Amniotic epithelial cell (primary cell): ENCODE measurements at places on chromosomes 6 and 20.

DNA sequence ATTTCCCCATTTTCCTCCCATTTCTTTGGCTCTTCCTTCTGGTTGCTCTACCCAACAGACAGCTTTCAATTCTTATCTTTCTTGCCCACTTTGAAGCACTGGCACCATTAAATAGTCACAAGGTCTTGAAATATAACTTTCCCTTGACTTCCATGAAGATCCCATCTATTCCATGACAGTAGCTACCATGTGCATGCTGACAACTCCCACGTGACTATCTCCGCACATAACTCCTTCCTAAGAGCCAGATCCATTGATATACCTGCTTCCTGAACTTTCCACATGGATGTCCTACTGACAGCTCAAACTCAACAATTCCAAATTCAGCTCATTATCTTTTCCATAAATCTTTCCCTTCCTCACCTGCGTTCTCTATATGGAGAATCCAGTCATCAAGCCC, 101.4 kb downstream of the RIN2 start:
- DNase-seq: no peak

DNA sequence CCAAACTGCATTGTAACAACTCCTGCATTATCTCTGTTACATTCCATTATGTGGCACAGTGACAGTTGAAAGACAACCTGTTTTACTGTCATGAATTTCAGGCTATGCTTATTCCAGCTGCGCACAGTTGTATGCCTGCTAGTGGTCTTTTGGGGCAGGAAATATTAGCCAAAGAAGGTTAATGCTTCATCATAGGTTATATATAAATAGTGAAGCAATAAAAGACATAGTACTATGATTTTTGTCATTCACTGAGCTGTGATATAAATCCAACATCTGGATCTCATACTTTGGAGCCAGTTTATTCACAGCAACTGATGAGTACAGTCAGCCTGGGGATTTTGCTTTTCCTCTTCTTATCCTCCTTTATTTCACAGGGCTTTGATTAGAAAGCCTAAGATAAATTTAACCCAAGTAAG, 55.6 kb downstream of the FILIP1 start:
- DNase-seq: no peak

DNA sequence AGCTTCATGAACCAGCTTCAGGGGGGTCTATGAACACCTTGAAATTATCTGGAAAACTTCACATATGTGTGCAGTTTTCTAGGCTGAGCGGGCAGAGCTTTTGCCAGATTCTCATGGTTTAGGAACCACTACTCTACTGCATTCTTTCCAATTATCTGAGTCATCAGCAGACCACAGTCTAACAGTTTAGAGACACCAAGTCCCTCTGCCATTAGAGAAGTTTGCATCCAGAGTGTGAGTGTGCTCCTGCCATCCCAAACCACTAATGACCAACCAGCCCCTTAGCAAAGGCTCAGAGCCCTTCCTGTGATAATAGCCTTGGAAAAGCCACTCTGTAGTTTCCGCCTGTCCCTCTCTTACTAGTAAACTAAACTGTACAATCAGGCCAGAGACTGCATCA, 96.8 kb downstream of the PHACTR1 start:
- no peak for DNase-seq

DNA sequence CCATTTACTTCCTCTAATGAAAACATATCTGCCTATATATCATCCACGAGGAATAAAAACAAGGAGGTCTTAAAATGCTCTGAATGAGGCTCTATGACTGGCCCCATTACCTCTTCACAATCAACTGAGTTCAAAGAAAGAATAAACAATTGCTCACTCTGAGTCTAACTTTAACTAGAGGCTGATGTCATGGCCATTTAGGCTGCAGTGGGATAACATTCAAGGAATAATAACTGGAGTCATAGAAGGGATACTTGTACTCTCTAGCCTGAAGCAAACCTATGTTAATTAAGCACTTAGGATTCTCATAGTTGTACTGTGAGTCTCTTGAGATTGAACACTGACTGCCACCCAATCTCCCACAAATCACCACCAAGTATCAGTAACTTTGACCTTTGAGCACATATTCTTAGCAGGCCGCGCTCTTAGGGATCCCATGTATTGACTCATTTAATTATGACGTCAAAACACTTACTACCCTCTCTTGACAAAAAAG, 70.2 kb downstream of the PERP start:
- DNase-seq: no peak

DNA sequence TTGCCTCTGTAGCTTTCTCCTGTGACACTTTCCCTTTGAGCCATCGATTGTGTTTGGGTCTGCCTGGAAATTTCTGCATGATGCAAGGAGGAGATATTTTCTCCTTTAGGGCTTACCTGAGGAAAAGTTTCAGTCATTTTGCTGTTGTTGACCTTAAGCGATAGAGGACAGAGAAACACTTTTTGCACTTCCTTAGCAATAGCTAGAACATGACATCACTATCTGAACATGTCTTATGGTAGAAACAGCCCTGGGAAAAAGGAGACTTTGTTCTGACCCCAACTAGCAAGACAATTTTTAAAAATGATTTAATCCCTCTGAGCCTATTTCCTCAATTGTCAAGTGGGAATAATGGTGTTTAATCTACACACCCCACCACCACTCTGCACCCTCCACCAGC, 9.7 kb upstream of the FILIP1 start:
- no peak for DNase-seq

GRCh38 chr20:10447028-10447427, 11.9 kb downstream of the SLX4IP start:
- peak; percentile 75 for DNase-seq

DNA sequence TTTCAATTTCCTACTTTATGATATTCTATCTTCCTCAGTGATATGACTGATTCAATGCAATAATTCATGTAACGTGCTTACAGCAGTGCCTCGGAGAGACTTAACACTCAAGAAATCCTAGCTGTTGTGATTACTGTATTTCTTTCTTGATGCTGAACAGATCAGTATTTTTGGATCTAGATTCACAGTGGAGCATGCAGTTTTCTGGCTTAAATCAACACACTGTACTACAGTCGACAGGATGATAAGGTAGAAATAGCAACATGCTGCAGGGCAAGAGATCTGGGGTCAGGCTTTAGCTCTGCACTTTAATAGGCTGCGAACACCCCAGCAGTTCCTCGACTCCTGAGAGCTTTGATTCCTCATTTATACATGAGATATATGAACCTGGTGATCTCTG, 161.0 kb downstream of the AIG1 start:
- DNase-seq: no peak

- peak; percentile 96 for DNase-seq
These were observed 62.9 kb downstream of the MRPL14 start for GRCh38 chr6:44064089-44064947.

DNA sequence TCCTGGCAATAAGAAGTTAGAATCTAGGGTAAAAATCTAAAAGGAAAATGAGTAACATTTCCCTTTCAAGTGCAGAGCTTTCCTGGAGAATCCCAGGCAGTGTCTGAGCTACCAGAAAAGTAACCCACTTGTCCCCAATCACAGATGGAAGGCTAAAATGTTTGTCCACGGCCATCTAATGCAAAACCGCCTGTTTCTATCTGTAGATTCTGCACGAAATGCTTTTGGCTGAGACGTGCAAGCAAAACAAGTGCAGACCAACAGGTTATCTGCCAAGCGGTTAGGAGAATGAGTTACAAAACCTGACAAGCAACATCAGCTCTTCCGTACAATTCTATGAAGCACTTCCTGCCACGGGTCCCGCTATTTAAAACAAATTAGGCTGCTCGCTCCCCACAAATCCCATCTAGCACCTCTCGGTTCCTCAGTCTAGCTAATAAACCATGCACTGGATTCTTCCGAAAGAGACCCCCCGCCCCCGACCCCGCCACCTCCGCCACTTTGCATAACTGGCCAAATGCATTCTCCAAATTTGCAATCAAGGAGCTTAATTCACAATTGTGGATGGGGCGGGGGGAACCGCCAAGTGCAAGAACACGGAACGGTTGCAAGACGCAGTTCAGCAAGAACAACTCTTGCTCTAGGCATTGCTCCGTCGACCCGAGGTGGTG, 1.4 kb downstream of the ELOVL5 start:
- DNase-seq: peak; percentile 63

DNA sequence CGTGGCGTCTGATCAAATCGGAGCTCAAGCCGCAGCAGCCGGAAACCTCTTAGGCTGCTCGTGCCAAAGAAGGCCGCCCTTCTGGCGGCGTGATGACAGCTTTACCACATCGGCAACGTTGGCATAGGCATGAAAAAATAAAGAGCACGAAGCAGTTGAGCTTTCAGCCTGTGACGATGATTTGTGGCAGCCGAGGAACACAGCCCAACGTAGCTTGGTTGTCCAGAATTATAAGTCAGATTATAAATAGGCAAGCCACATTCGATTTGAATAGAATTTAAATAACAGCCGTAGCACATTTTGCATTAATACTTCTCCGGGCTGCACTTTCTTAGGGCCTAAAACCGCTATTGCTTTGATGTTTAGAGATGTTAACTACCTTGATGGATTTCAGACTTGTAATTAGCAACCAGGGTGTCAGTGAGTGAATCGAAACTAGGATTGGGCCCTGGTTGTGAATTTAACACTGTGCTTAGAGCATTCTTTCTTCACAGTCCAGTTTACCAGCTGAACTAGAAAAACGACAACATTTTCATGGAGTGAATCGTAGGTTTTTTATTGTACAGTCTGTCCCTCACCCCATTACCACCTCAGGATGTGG, 864 bp upstream of the BCLAF1 start:
- peak; percentile 86 for DNase-seq

GRCh38 chr6:123430970-123431369, 205.8 kb downstream of the TRDN start:
- DNase-seq: no peak

- peak; percentile 34 for DNase-seq
These were observed 61.4 kb downstream of the PDSS2 start for GRCh38 chr6:107398001-107398400.

DNA sequence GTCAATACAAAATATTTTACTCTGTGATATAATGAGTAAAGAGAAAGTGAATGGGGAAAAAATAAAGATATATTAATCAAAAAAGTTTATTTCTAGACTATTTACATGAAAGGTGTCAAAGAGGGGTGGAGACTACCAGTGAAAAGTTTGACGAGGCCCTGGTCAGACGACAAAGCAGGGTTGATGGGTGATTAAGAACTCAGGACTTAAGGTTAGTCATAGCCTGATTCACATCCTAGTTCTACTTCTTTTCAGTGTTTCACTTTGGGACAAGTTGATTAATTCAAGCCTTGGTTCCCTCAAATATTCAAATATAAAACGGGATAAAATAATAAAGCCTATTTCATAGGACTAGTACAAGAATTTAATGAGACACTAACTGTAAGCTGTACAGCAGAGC, 178.2 kb upstream of the HS3ST5 start:
- no peak for DNase-seq

- DNase-seq: no peak
These were observed 2.4 kb upstream of the PPP1R14C start for GRCh38 chr6:150140236-150140969.

GRCh38 chr6:139436200-139436956, 61.9 kb upstream of the CITED2 start:
- peak; percentile 32 for DNase-seq

GRCh38 chr6:13624871-13625288, 9.7 kb downstream of the NOL7 start:
- DNase-seq: peak; percentile 47

DNA sequence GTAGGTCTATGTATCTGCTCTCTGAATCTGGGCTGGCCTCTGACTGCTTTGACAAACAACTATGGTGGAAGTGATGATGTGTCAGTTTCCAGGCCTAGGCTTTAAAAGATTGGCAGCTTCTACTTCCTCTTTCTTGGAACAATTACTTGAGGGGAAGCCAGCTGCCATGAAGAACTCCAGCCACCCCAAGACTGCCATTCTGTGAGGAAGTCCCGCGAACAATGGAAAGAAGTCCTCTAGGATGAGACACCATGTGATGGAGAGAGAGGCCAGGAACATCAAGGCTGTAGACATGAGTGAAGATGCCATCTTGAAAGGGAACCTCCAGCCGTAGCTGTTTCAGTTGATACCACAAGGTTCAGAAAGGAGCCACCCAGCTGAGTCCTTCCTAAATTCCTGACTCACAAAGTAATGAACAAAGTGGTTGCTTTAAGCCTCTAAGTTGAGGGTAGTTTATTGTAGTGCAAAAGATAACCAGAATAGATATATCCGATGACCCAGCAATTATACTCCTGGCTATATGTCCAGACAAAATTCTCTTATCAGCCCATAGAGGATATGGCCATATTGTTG, 15.3 kb upstream of the TCF15 start:
- DNase-seq: no peak

GRCh38 chr6:157035546-157035945, 258.4 kb downstream of the ARID1B start:
- DNase-seq: no peak

GRCh38 chr6:148240461-148240840, 102.2 kb upstream of the SASH1 start:
- DNase-seq: no peak

DNA sequence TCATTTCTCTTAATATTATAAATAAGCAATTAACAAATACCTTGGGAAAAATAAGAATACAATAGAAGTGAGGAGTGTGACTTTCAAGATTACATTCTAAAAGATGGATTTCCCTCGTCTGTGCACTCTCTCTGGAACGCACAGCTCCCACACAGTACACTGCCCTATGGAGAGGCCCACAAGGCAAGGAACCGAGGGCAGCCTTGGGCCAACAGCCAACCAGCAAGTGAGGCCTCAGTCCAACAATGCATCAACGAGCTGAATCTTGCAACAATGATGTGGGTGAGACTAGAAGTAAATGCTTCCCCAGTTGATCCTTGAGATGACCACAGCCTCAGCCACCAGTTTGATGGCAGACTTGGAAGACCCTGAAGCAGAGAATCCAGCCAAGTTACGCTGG, 34.5 kb upstream of the AVP start:
- peak; percentile 41 for DNase-seq

DNA sequence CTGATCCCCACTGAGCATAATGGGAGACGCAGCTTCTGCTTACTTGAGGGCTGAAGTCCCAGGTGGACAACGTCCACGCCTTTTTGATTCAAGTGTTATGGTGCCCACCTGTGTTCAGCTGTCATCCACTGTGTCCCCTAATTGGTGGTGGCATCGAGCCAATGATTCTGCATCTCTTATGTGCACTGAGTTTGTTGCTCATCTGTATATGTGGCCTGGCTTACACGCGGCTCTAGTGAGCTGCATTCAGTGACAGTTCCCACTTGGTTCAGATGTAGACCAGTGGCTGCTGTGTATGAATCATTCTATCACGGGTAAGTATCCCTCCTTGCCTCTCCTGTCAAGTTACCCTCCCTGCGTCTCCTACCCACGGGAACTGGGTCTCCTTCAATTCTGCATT, 131.2 kb upstream of the CLDN20 start:
- DNase-seq: no peak

DNA sequence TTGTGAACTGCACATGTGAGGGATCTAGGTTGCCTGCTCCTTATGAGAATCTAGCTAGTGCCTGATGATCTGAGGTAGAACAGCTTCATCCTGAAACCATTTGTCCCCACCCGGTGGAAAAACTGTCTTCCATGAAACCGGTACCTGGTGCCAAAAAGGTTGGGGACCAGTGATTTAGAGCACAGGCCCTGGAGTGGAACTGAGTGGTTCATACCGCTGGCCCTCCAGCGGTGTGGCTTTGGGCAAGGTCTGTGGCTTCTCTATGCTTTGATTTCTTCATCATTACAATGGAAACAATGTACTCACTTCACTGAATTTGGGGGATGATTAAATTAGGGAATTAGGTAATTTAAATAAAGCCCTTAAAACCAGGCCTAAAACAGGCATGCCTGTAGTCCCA, 36.3 kb downstream of the CD164 start:
- DNase-seq: no peak
